ENCODE measurements at places on chromosomes 2 and 18.

DNA sequence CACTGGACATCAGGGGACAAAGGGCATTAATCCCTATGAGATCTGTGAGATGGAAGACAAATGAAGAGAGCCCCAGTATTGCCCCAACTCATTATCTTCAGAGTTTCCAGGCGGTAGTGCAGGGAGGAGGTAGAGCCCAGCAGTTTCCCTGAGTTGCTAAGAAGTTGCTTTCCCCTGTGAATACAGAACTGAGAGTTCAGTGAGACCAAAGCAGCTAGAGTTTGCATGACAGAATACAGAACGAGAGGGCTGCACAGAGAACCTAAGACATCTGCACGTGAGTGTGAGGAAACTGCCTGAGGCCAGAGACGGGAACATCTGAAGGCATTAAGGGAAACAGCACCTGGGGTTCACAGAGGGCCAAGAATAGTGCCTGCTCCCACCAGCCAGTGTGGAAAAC lies 18.1 kb upstream of the PGAP1 start:
- DNase-seq: no peak

DNA sequence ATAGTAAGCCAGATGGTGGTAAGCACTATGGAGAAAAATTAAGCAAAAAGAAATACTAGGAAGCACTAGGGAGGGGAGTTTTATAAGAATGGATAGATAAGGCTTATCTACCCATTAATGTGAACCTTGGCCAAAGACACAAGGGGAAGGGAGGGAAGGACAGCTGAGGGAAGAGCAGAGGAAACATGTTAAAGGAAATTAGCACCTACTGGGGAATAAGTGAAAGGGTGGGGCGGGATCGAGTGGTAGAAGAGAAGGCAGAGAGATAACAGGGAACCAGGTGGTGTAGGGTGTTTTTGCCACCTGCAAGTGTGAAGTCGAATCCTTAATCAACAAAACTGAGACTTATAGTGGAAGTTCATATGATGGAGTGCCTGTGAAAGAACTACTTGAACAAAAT lies 1.7 kb downstream of the UNC80 start:
- DNase-seq: no peak

DNA sequence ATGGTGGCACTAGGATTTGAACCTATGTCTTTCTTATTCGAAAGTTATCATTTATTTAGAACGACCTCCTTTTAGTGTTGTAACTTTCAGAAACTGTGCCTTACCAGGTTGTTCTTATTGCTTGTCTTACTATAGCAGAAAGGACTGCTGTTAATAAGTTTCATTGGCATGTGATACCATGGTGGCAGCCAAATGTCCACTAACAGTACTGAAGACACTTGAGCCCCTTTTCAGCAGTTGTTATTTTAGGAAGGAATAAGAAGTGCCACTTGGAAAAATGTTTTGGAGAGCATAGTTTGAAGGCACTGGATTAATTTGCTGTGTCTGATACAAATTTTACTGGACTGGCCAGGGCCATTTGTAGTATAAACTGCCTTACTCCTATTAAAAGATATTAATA lies 37.7 kb downstream of the CEP192 start:
- no peak for DNase-seq

DNA sequence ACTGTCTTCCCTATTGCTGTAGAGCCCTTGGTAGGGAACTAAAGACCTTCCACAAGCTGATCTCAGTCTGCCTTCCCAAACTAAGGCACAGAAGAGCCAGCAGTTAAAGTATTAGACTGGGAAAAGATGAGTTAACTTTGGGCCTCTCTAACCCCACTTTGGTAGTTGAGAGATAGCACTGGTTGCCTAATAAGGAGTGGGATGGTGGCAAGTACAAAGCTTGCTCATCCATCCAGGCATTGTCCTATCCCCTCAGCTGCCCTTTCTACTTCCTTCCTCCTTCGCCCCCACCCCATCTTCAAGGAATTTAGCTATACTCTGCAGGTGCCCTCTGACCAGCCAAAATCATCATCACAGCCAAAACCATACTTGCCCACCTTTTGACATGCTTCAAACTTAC lies 22.2 kb upstream of the AFTPH start:
- peak; percentile 77 for DNase-seq

GRCh38 chr2:162258169-162258568 lies 14.9 kb upstream of the FAP start:
- DNase-seq: no peak

DNA sequence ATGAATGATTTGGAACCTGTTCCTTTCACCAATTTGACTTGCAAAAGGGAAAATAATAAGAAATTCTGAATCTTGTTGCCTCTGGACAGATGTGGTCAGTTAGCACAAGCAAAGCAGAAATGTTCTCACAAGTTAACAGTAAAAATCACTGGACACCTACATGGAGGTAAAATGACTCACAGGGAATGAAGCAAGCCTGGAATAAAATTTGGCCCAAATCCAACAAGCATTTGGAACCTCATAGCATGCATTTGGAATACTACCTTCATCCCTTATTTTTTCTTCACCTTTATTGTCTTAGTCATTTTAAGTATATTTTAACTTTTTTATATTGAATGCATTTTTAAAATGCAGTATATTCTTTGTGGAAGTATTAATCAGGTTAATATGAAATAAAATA lies 602.9 kb downstream of the ARHGAP15 start:
- no peak for DNase-seq
